ENCODE measurements at places on chromosomes 2 and 18.
A peak's percentile ranks its signal among the peaks of the same experiment; 100 is the strongest.

DNA sequence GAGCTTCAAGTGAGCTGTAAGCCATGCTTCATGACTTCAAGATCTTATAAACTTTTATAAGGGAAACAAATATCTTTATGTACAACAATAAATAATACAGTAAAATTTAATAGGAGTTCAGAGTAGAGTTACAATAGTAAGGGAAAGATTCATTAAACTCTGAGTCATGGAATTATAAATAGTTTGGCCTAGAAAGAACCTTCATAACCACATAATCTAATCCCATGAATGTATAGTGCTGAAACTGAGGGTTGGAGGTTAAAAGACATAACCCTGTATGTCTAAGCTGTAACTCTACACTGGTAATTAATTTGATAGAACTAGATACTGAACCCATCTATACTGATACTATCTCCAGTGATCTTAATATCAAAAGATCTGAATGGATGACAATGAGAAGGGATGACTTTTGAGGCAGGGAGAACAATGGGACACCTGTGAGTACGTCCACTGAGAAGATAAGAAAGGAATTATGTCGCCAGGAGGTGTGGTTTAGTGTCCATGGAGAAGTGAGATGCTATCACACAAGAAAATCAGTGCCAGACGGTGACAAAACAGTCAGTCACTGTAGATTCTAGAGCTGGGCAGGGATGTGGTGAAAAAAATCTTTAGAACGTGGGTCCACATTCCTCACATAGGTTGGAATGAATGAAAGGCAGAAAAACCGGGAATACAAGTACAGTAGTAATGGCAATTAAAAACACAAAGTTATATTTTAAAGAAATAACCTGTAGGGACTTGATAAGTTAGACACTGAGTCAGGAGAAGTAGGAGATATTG is 1.1 kb downstream of the IL1F10 start:
- peak; percentile 83 for DNase-seq

DNA sequence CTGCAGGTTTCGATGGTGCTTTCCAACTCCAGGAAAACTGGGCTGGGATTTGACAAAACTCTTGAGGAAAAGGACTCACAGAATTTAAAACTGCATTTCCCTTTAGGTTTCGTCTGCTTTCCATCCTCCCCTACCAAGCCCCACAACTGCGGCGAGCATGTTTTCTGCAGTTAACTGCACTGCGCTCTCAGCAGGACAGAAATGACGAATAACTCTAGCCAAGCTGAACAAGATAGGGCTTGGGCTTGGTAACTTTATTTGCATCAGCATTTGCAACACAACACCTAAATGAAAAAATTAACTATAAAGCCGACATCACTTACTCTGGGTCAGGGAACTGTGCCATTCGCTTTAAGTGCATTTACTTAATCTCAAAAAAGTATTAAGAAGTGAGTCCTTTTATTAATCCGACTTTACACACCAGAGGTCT is 669 bp upstream of the PIKFYVE start:
- peak; percentile 58 for DNase-seq

- DNase-seq: peak; percentile 67
Observed at GRCh38 chr2:97699765-97700444, 13.5 kb upstream of the ZAP70 start.

DNA sequence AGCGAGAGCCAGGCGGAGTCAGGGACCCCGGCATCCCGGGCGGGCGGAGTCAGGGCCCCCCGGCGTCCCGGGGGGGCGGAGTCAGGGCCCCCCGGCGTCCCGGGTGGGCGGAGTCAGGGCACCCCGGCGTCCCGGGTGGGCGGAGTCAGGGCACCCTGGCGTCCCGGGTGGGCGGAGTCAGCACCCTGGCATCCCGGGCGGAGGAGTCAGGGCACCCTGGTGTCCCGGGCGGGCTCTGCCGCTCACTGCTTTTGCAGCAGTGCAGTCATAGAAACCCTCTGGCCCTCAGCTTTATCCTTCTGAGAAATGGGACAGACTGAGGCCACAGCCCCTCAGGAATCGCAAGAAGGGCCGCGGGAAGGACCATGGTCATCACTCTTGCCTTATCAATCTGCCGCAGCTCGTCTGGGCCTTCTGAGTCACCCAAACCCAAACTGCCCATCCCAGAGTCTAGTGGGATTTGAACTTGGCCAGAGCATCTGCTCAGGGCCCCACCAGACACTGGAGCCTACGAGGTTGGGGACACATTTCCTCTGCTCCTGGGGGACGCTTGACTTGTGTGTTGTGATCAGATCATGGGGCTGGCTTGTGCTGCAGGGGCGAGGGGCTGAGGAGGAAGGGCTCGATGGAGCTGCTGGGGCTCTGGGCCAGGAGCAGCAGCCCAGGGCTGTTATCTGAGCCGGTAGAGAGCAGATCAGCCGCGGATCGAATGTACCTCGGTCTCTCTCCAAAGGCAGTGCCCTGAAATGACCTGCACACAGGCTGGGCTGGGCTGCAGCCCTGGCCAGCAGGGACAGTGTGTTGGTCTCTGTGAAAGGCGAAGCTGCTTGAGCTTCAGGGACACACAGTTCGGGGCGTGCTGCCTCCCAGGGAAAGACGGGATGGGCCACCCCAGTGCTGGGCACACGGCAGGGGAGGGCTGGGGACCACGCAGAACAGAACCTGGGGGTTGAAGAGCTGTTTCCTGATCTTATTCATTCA is 290.1 kb upstream of the HDAC4 start:
- DNase-seq: no peak

GRCh38 chr2:50748671-50749070 is 283.3 kb downstream of the NRXN1 start:
- DNase-seq: no peak

GRCh38 chr18:50161597-50162205 is 33.2 kb downstream of the MYO5B start:
- peak; percentile 91 for DNase-seq

DNA sequence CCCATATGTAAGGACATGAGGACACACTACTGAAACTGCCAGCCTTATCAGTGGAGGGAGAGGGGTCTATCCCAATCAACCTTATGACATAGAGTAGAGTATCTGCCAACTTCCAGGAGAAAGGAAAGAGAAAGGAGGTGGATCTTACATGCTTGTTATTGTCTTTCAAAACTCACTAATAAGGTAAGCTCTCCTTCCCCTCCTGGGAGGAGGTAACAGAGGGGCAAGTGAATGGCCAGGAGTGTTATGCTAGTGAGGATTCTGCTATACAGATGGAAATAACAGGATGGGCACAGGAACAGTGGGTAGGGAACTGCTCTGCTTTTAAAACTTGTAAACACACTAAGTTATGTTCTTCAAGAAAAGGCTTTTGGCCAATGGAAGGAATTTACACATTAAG is 1020.1 kb downstream of the TDRD15 start:
- DNase-seq: no peak

GRCh38 chr18:46946656-46947282 is 29.4 kb downstream of the KATNAL2 start:
- peak; percentile 89 for DNase-seq

DNA sequence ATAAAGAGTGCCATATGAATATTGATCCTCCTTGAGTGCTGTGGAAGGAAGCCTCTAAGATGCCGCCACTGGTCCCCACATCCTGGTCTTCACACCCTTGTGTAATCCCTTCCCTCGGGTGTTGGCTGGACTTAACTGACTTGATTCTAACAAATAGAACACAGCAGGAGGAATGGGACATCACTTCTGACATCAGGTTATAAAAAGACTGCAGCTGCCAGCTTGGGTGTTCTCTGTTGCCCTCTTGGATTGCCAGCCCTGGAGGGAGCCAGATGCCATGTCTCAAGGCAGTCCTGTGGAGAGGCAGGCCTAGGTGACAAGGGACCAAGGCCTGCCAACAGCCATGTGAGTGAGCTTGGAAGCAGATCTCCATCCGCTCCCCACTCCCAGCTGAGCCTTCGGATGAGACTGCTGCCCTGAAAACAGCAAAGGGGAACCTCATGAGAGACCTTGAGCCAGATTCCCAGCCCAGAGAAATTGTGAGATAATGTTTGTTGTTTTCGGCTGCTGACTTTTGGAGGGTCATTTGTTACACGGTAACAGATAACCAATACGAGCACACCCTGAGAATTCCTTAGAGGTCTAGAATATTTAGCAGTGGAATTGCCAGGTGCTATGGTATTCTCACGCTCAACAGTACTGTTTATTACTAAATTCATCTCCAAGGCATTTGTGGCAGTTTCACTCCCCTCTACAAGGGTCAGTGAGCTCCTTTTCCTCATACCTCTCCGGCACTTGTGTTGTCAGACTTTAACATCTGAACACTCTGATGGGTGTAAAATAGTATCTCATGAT is 32.5 kb downstream of the HPCAL1 start:
- DNase-seq: no peak

GRCh38 chr18:41985914-41986313 is 30.9 kb downstream of the PIK3C3 start:
- no peak for DNase-seq

GRCh38 chr2:38178119-38178518 is 102.2 kb upstream of the CYP1B1 start:
- DNase-seq: peak; percentile 66

DNA sequence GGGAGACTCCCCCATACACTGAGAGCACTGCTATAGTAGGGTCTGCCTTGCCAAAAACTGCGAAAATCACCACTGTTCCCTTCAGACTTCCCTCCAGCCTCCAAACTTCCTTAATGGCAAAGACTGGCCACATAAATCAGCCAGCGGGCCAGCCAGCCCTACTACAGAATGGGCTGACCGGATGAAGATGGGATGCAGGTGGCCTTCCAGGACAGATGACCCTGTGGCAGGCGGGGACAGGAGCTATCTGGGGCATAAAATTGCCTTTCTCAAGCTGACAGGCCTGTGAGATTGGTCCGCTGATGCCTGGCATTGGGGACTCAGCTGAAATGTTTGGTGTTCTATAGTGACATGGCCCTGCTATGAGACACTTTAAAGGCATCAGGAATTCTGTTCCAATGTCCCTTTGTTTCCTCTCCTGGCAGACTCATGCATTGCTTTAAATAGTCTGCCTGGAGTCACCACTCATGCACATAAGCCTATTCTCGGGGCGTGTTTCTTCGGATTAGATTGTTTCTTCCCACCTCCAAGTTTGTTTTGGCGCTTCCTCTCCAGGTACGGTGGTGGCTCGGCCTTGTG is 135.9 kb downstream of the ALPK2 start:
- DNase-seq: no peak

DNA sequence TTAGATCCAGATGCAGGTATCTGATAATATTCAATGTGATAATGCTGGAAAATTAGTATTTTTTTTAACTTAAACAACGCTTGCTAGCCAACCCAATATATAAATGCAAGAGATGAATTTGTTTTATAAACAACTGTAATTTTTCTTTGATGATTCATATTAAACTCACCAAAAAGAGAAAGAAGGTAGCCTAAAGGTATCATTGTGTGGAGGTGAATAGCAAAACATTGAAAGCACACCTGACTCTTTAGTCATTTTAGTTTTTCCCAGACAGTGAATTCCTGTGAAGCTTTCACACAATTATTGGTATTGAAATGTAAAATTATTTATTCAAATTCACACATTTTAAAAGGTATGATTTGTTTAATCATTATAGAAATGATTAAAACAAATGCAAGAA is 424.0 kb downstream of the NR4A2 start:
- DNase-seq: peak; percentile 27

DNA sequence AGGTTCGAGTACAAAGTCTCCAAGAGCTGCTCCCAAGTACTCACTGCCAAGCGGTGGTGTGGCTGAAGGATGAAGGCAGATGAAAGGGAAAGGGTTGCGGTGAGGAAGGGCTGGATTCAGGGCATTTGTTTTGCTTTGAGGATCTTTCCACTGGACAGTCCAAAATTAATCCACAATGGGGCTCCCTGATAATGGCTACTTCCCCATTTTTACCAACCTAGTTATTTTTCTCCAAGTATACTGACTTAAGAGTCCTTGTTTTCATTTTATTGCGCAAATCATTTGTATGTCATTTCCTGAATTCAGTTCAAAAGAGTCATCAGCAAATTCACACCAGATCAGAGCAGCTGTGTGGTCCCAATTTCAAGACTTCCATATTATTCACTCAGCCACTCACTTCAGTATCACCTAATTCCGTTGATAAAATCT is 464 bp upstream of the SESTD1 start:
- DNase-seq: peak; percentile 80

DNA sequence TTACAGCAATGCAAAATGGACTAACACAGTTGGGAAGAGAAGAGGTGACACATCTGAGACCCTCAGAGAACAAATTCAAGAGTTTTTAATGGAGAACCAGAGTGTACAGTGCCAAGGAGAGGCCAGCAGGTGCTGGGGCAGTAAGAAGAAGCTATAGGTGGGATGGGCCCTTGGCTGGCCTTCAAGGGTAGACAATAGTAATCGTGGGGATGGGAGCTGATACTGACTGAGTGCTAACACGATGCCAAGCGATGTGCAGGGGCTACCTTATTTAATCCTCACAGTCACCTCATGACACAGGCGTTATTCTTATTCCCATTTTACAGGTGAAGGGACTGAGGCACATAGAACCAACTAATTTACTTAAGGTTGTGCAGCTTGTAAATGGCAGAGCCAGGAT is 131.9 kb upstream of the ID2 start:
- DNase-seq: no peak

DNA sequence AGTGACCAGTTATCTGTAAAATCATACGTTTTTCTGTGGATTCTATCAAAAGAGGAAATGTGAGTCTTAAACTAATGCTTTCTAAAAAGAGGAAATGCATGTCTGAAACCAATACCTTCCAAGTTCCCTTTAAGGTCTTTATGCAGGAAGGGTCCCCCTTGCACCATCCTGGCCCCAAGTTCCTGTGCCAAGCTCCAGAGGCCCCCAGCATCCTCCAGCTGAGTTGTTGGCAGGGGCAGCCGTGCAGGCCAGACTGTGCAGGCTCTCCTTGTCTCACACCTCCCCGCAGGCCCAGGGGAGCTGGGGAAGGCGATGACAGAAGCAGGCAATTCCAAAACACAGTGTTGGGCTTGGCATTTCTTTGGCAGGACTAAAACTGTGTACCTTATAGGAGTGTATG is 39.2 kb downstream of the DPYSL5 start:
- no peak for DNase-seq

DNA sequence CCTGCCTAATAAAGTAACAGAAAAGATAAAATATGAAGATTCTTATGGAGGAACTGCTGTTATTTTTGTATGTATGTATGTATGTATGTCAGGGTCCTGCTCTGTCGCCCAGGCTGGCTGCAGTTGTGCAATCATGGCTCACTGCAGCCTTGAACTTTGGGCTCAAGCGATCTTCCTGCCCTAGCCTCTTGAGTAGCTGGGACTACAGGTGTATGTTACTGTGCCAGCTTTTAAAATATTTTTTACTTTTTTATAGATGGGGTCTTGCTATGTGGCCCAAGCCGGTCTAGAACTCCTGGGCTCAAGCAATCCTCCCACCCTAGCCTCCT is 26.7 kb downstream of the ANKRD29 start:
- DNase-seq: no peak
